ENCODE measurements at places on chromosomes 5 and 9.

- DNase-seq, result no peak
Measured at GRCh38 chr5:166324372-166324771, 1967.1 kb upstream of the WWC1 start.

DNA sequence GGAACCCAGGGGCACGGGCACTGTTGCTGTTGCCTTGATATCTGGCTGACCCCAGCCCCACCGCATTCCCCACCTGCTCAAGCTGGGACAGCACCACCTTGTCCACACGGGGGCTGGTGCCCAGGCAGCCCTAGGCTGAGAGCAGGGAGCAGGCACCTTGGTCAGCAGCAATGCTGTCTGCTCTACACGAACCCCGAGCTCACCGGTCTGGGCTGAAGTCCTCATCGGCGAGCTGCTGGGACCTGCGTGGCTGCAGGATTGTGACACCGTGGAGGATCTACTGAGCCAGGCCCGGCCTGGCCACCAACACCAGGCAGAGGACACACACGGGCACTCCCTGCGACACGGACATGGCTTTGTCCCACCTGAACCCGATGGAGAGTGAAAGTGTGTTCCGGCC lies 78.1 kb downstream of the KCNT1 start:
- no peak for DNase-seq

GRCh38 chr5:131943916-131944315 lies 1.5 kb downstream of the MEIKIN start:
- no peak for DNase-seq

GRCh38 chr9:4690144-4690543 lies 10.8 kb downstream of the CDC37L1 start:
- DNase-seq, result no peak

DNA sequence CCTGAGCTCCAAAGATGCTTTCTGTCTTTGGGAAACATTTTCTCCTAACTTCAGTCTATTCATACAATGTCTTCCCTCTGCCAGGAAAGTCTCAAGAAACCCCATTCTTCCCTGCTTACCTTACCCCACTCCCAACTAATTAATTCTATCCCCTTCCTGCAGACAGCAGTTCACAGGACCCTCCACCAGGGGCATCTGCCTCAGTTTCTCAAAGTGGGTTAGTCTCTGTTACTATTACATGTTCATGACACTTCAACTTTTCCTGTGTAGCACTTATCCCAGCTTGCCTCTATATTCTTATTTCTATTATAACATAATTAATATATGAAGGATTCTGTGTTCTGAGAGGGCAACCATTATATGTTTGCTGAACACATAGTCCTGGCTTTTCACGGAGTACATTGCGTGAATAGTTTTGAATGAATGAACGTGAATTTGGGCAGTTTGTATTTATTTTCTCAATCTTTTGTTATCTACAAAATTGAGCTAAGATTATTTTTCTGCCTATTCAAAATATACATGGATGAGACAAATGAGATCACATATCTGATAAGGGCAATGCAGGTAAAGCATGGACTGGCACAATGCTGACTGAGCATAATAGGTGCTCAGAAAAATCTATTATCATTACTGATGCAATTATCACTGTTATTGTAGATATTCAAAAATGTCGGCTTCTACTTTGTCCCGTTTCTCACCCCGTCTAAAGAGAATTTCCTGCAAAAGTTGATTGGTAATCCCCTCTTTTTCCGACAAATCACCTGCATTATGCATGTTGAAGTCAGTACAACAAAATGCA lies 341.1 kb downstream of the BRINP1 start:
- no peak for DNase-seq

GRCh38 chr9:132903574-132904492 lies 25.1 kb downstream of the SPACA9 start:
- DNase-seq, result no peak

DNA sequence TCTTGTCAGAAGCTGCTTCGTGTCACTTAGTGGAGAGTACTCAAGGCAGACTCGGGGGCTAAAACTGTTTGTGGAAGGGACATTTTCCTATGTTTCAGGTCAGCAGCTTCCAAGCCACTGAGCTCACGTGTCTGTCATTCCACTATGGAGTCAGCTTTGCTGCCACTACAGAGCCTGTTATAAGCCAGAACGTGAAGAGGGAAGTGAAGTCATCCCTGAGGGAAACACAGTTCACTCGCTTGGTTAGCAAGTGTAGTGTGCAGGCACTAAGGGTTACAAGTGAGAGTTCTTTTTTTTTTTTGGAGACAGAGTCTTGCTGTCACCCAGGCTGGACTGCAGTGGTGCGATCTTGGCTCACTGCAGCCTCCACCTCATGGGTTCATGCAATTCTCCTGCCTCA lies 24.5 kb upstream of the LTC4S start:
- DNase-seq, result no peak

DNA sequence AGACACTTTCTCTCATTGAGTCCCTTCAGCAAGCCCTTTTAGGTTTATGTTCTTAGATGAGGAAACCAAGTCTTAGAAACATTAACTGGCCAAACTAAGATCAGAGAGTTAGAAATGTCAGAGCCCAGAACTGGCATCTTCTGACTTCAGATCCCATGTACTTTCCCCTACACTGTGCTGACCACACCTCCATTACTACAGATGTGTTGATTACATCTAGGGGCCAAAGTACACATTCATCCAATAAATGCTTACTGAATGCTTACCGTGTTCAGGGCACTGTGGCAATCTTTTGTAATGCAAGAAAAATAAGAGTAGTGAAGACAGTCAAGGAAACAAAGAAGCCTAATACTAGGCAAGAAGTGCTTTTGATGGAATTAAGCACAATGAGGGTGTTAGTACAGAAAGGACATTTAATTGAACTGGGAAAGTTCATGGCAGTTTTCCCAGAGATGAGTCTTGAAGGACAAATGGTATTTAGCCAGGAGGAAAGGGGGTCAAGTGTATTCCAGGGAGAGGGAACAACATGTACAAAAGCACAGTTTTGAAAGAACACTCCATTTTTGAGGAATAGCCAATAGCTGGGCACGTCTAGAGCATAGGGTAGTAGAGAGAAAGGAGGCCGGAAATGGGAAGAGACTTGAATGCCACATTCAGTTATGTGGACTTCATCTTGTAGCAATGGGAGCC lies 89.7 kb upstream of the CDKN2B start:
- no peak for DNase-seq

DNA sequence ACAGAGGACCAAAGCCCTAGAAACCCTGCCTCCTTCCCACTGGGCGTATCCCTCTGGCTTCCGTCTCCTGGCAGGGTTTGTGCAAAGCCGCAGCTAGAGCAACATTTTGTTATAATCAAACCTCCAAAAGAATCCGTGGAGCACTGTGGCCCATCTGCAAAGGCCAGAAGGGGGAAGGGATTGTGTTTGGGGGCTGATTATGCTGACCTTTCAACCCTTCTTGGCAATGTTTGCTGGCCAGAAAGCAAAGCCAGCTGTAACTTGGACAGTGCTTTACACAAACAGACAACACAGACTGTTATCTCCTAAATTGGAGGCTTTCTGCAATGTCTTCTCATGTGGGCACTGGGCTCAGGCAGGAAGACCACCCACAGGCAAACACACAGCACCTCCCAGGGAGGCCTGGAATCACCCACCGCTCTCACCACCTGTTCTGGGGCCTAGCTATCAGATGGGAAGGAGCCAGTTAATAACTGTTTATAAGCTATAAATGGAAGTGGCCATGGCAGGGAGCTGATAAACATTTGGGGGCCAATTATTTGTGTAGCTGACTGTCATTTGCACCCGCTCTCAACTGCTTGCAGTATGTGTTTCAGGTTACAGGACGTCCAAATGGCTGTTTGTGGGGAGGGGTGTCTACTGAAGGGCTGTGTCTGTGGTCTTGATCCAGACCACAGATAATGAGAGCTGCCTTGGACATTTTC lies 121.6 kb upstream of the ERCC6L2 start:
- peak; percentile 97 for DNase-seq

- DNase-seq, result no peak
Measured at GRCh38 chr9:133182151-133182550, 18.4 kb upstream of the GBGT1 start.

GRCh38 chr9:88925481-88925880 lies 65.8 kb upstream of the S1PR3 start:
- DNase-seq, result no peak
